ENCODE measurements at places on chromosomes 12 and 14.
A peak's percentile ranks its signal among the peaks of the same experiment; 100 is the strongest.

GRCh38 chr12:69994724-69995173 is 169.7 kb downstream of the MYRFL start:
- no peak overlapping the region for H3K27ac ChIP-seq
- no peak for DNase-seq
- no peaks in the 10 kb centered on the region for H3K36me3 ChIP-seq
- no peaks in the 10 kb centered on the region for H3K27me3 ChIP-seq

DNA sequence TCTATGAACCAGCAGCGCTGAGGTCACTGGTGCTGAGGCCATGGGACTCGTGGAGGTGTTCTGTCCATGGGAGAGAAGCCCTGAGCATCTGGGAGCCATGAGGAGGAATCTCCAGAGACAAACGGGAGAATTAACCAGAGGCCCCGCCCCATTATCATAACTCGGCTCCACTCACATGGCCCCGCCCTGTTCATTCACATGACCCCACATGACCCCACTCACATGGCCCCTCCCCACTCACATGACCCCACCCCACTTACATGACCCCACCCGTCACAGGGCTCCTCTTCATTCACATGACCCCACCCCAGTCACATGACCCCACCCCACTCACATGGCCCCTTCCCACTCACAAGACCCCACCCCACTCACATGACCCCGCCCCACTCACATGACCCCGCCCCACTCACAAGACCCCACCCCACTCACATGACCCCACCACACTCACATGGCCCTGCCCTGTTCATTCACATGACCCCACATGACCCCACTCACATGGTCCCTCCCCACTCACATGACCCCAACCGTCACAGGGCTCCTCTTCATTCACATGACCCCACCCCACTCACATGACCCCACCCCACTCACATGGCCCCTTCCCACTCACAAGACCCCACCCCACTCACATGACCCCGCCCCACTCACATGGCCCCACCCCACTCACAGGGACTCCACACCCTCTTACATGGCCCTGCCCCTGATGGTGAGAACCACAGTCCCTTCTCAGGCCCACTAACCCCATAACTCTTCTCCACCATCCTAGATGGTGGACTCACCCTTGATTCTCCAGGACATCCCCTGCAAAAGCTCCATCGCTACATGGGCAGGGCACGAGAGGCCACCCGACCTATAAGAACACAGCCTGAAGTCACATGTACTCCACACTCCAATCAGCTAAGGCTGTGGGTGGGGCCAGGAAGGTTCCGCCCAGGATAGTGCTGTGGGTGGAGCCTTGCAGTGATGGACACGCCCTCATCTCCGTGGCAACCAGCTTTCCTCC is 151.1 kb upstream of the SFSWAP start:
- no peak overlapping the region for H3K4me3 ChIP-seq
- H3K4me1 ChIP-seq, result no peaks in the 10 kb centered on the region
- DNase-seq, result no peak
- H3K27me3 ChIP-seq, result no peaks in the 10 kb centered on the region

DNA sequence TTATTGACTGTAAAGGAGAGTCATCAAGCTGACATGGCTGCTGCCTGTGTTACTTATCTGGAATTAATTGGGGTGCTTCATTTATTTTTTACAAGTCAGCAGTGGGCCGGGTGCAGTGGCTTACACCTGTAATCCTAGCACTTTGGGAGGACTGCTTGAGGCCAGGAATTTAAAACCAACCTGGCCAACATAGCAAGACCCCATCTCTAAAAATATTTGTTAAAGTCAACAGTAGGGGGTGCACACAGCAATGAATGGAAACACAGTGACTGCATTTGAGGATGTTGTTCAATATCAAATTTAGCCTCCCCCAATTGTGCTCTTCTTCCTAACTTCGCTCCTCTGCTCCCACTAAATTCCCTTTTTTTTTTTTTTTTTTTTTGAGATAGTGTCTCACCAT is 52.1 kb downstream of the ANKRD9 start:
- peaks cover 32% of the 10 kb centered on the region for H3K36me3 ChIP-seq
- no peaks in the 10 kb centered on the region for H3K4me1 ChIP-seq
- no peak overlapping the region for H3K27ac ChIP-seq
- no peak for DNase-seq

DNA sequence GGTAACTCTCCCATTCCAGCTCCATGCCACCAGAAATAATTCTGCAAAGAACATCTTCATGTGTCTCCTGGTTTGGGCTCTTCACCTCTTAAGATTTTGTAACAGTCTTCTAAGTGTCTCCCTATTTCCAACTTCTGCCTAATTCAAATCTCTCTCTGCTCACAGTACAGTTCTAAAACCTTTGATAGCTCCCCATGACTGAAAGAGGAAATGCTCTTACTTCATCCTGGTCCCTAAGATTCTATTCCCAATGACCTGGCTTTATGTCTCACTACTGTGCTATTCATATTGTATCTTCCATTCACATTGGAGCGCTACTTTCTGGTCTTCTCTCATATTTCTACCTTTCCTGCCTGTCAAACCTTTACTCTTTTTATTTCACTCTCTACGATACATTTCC is 1.6 kb downstream of the AMN1 start:
- no peak overlapping the region for H3K4me3 ChIP-seq
- no peak for DNase-seq
- H3K27ac ChIP-seq, result no peak overlapping the region

- no peaks in the 10 kb centered on the region for H3K27me3 ChIP-seq
- peaks cover 24% of the 10 kb centered on the region for H3K4me1 ChIP-seq
- 0 out of 2 replicates have a peak overlapping the region, but pooled peaks have one; percentile 8 for H3K27ac ChIP-seq
- no peak overlapping the region for H3K4me3 ChIP-seq
- DNase-seq, result peak; percentile 94
Measured at GRCh38 chr14:95507174-95507573, 9.3 kb downstream of the SYNE3 start.

Data from IMR-90 (cell line).